IPS DF 6.9 (cell line): ENCODE measurements at places on chromosomes 3 and 15.

GRCh38 chr3:46844397-46844796, 18.8 kb downstream of the MYL3 start:
- no peak for DNase-seq

DNA sequence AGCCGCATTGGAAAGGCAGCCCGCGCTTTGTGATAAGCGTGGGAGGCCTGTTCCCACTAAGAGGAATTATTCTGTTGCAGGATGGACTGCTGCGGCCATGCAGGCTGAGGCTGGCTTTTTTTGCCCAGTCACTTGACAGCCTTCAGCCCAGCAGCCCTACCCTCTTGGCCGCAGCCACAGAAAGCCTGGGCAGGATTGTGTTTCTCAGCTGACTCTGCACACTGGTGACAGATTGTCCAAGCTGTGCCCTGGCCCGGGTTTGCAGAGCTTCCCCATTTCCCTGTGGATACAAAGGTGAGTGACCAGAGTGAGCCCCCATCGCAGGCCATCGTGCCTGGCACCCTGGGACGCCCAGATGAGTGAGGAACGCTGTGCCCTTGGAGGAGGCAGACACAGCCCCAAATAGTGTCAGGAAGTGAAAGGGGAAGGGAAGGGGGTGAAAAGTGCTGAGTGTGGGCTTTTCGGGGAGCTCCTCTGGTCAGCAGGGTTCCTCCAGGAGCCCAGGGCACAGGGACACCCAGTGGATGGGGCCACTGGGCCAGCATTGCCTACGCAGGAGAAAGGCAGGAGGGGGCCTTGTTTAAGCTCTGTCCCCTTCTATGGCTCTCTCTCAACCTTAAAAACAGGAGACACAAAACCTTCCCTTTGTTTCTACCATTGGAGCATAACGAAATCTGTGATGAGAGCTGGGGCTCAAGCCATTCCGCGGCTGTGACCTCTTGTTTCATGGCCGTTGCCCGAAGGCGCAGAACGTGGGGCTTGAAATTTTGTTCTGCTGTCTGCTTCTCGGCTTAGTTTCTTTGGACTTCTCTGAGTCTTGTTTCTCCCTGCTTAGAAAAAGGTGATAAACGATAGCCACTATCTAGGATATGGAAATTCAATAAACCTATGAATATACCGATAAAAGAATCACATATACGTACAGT, 91.5 kb upstream of the MEF2A start:
- no peak for DNase-seq

- DNase-seq = no peak
Measured at GRCh38 chr15:94555841-94556519, 324.6 kb downstream of the MCTP2 start.

DNA sequence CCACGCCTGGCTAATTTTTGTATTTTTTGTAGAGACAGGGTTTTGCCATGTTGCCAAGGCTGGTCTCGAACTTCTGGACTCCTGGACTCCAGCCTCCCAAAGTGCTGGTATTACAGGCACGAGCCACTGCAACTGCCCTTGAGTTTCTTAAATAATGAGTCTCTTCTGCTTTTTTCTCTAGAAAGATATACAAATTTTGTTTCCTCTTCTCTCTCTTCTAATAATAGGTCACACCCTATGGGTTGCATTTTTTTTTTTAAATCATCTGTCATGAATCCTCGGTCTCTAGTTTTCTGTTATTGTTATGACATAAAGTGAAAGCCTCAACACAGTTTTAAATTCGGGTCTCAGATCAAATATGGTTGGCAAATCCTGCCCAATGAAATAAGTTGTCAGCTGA, 111.2 kb downstream of the IL12A start:
- no peak for DNase-seq

DNA sequence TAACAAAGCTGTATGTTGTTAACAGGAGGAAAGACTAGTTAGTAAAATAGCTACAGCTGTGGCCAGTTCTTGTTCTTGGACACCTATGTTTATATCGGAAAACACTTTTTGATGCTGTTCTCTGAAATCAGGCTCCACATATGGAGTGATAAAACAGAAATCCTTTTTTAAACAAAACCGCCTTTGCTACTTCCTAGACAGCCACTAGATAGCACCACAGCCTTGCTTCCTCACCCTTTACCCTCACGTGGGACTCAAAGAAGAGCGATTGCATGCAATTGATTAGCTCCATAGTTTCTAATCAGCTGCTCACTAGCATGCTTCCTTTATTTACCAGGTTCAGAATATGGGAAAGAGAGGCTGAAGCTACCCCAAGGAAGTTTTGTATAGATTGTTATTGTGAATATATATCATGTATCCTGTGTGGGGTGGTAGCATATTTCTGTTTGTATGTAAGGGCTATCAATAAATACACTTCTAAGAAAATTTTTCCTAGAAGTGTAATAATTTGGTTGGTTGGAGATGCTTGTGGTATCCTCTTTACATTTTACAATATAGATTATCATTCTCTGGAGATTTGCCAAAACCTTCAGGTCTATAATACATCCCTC, 4.3 kb upstream of the MTFMT start:
- DNase-seq = no peak

DNA sequence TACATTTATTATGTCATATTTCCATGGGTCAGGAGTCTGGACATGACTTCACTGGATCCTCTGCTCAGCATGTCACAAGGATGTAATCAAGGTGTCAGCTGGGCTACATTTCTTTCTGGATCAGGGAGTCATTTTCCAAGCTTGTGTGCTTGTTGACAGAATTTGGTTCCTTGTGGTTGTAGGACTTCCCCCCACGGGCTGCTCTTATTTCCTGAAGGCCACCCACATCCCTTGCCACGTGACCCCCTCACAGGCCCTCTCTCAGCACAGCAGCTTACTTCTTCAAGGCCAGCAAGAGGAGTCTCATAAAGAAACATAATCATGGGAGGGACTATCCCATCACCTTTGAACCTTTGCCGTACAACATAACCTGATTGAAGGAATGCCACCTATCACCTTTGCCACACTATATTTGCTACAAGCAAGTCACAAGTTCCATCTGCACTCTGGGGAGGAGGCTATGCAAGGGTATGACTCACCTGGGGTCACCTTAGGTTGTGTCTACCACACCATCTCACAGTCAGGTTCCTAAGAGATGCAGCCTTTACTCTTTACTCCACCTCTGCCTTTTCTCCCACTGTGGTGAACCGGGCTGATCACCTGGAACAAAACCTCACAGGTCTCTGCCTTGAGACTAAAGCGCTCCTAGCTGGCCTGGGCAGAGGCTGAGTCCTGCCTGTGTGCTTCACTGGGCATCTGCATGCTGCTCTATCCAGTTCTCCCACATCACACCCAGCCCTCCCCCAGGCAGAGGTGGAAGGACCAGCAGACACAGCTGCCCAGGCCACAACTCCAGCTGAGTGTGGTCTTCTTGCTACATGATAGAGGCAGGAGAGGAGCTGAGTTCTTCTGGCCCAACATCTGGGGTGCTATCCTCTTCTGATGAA, 13.5 kb downstream of the RAB6B start:
- DNase-seq = no peak

DNA sequence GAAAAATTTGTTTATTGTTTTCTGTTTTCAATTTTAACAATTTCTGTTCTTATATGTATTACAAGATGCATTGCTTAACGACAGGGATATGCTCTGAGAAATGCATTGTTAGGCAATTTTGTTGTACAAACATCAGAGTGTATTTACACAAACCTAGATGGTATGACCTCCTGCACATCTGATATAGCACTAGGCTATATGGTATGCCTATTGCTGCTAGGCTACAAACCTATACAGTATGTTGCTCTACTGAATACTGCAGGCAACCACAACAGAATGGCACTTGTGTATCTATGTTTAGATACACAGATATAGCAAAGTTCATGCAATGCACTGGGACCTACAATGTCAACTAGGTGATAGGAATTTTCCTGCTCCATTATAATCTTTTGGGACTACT, 70.1 kb downstream of the SUCNR1 start:
- no peak for DNase-seq

DNA sequence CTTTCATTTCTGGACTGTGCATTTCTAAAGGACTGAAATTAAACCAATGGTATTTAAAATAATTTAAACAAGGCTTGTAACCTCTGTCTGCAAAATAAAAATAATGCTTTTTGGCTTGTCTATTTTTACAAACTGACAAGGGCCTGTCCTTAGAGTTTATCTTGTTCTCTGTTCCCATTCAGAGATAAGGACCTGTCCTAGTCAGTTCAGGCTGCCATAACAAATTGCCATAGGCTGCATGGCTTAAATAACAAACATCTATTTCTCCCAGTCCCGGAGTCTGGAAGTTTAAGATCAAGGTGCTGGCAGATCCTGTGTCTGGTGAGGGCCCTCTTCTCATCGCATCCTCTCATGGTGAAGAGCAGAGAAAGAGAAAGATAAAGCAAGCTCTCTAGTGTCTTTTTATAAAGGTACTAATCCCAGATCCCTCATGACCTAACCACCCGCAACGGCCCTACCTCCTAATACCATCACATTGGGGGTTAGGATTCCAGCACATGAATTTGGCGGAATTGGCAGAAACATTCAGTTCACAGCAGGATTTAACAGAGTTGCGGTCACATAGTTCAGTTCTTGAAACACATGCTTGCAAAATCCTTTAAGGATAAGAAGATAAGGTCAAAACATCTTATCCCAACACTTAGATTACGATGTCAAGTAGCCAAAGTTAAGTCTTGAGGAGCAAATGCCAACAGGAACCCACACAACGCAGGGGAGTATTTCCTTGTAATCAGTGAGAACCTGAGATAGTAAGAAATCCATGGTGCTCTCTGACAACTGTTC, 17.8 kb downstream of the KBTBD8 start:
- no peak for DNase-seq

- peak; percentile 35 for DNase-seq
Measured at GRCh38 chr3:14847613-14848541, 29.1 kb downstream of the FGD5 start.

GRCh38 chr3:184399410-184399809, 19.6 kb downstream of the CHRD start:
- DNase-seq = no peak

DNA sequence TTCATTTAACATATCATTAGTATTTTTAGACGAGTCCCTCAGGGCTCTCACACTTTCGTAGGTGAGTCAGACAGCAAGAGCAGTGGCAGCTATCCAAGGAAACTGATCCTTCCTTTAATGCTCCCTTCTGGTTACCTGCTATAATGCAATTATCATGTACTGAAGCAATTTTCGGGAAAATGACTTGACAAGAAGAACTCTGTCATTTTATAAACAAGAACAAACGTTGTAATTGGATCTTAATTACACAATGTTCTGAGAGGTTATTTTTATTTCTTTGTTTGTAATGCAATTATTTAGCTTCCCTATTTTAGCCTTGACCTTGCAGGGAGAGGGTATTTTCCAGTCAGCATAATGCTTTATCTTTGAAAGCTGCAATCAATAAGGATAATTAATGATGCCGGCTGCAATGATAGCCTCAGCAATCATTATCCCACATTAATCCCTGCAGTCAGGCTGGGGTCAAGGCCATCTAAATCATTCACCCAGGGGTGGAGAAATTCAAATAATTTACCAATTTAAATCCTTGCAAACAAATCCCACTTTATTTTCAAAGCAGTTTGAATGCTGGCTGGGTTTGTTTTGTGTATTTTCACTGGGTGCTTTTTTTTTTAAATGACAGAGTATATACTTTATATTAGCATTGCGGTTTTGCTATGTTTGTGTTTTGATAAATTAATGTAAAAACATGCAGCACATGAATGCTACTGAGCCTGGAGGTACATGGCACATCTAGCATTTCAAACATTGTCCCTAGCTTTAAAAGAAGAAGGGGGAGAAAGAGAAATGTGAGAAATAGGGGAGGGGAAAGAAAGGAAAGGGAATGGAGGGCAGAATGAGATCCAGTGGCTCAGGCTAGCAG, 249.9 kb downstream of the SHOX2 start:
- DNase-seq = no peak

- DNase-seq = no peak
Measured at GRCh38 chr15:36612063-36612788, 32.8 kb downstream of the CDIN1 start.

DNA sequence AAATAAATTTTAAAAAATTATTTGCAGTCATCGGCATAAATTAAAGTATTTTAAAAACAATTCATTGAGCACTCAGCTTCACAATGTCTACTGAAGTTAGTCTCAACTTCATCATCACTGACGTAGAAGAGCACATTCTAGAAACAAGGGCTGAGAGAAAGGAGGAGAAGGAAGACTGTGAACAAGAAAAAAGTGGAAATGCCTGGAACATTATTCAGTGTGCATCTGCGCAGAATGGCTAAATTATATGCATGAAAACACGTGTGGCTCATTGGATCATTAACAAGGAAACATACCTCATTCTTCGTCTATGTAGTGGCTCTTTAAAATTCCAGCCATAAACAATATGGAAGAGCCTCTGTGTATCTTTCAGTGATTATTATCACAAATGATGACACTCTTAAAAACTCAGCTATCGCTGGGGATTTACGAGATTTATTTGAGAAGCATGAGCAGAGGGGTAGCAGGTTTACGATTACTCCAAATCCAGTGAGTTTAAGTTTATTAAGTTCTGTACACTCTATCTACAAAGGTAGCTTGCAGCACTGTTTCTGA, 404.2 kb upstream of the CDIN1 start:
- DNase-seq = no peak

DNA sequence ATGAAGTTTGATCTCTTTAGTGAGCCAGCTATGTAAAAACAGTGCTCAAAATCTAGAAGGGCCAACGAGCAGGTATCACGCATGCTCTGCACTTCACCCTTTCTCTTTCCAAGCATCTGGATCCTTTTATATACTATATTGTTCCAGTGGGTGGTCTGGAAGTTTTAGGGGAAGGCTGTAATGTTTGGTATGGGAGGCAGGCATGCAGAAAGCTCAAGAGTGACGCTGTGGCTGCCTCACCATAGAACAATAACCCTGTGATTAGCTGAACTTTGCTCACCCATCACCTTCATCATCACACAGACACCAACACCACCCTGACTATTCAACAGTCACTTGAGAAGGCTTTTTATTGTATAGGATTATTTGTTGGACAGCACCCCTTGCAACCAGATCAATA, 81.6 kb downstream of the FBN1 start:
- DNase-seq = no peak

DNA sequence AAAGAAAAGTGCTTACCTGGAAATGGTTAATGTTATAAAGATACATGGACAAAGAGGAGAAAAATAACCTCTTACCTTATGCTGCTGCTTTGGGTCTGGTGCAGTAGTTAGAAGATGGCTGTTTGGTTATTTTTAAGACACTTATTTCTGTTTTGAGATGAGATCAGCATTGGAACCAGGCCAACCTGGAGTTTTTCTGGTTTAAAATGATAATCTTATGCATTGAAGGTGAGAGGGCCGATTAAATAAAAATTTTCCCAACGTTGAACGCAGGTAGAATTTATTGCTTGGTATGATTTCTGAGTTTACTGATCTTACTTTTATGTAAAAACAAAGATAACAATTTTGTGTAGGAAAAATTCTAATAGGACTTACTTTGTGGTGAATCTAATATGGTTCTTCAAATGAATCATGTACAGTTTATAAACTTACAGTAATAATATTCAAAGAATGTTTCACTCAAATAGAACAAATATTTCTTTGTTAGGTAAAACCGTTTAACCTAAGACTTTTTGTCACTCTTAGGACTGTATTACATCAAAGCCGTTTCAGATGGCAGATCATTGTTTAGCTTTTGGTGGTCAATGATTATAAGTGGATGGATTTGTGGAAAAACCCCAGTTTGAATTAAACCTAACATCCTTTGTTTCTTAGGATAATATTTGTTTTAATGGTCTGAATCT, 14.9 kb downstream of the UBE2E2 start:
- no peak for DNase-seq
